Non-pigmented ciliary epithelial cell (primary cell): ENCODE measurements at places on chromosomes 1 and 21.
A peak's percentile ranks its signal among the peaks of the same experiment; 100 is the strongest.

DNA sequence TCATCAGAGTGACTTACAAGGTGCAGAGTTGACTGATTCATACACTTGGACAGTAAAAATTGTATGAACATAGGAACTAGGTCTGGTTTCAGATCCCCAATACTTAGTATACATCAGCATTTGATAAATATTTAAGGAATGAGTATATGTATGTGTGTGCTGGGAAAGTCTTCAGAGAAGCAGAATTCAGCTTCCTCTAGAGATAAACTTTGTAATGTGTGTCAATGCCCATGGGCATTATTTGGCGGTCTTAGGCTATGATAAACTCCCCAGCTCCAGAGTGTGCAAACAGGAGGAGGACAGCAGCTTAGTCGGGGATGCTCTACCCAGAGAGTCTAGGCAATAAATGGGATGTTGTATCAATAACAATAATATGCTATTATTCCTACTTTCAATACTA lies 2.9 kb upstream of the CAMK1G start:
- DNase-seq: no peak

DNA sequence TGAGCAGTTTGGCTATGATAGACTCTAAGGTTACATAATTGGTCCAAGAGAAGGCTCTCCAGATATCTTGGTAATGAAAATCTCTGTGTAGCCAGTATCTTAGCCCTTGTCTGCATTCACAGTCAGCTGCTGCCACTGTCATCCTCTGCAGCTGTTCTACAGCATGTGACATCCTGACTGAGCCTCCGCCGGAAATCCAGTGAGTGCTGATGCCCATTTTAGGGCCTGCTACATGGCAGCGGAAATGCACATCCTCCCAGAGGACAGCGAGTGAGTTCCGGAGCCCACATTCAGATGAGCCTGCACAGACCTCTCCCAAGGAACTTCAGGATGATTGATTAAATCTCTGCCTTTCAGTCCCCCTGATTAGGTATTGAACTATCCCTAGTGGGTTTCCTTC lies 237.1 kb downstream of the HHIPL2 start:
- no peak for DNase-seq

DNA sequence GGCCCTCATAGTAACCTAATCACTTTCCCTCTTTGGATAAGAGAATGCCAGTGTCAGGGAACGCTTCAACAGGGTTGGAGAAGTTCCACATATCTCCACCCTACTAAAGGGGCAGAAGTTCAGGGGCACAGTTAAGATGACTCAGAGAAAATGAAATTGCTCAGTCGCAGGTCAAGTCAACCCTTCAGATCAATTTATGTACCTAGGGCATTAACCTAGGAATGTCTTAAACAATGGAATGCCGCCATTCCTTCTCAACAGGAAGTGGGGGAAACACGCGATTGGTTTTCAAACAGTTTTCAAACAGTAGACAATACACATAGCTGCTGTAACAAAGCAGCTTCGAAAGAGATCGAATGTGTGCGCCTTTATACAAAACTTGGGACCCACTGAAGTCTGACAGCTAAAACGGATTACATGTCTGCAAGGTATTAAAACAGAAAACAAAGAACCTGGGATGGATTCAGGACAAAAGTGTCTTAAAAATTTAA lies 897 bp downstream of the SLC25A24 start:
- DNase-seq: no peak

DNA sequence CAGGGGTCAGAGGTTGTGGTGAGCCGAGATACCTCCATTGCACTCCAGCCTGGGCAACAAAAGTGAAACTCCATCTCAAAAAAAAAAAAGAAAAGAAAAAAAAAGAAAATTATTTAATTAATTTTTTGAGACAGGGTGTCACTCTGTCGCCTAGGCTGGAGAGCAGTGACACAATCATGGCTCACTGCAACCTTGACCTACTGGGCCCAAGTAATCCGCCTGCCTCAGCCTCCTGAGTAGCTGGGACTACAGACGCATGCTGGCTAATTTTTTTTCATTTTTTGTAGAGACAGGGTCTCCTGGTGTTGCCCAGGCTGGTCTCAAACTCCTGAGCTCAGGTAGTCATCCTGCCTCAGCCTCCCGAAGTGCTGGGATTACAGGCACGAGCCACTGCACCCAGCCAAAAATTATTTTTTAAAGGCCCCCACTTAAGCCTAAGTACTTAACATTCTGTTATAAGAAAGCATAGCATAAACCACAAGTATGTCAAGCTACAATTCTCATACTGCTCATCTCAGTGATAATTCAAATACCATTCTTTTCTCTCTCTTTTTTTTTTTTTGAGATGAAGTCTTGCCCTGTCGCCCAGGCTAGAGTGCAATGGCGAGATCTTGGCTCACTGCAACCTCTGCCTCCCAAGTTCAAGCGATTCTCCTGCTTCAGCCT lies 19.9 kb downstream of the NUCKS1 start:
- no peak for DNase-seq

GRCh38 chr1:3879787-3880428 lies 20.2 kb downstream of the C1orf174 start:
- no peak for DNase-seq

DNA sequence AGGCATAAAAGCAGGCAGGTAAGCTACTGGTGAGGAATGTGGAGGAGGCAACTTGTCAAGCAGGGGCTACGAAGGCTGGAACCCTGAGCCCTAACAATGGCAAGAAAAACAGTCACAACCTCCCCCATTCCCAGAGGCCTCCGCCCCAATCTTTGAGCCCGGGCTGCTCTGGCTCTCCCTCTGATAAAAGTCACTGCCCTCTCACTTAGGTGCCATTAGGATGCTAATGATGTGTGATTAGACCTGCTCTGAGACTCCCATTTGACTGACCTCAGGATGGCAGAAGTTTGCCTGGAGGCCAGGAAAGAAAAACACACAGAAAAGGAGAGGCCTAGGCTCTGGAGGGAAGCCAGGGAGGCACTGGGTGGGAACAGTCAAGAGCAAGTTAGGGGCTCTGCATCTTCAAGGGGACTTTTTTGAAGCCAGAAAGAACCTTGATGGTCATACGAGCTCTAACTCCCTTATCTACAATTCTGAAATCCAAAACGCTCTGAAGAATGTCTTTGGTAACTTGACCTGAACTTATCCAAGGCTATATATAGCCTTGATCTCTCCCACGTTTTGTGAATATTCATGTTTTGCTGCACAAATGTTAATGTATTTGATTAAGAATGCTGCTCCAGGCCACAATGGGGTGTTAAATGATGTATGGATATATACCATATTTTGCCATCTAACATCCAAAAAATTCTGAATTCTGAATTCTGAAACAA lies 98.9 kb downstream of the TRABD2B start:
- no peak for DNase-seq

GRCh38 chr1:13832536-13832935 lies 132.5 kb downstream of the PRDM2 start:
- no peak for DNase-seq

GRCh38 chr1:31957701-31958674 lies 19.8 kb upstream of the PTP4A2 start:
- no peak for DNase-seq

- no peak for DNase-seq
These were observed 55.1 kb downstream of the RPL5 start for GRCh38 chr1:92886886-92887419.

DNA sequence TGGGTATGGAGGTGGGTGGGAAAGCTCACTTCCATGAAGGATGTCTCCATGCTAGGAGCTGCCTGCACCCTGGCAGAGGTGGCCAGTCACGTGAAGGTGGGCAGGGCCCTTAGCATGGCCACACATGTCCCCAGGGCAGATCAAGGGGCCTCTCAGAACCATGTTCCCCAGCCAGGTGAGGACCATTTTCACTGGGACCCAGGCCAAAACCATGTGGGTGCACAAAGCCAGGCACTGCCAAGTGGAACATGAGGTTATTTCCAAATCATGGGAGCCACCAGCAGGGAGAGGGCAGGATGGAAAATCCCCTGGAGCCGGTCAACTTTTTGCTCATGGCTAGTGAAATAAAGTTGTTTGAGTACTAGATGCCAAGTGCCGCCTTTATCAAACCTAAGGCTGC lies 9.7 kb downstream of the ZNF692 start:
- DNase-seq: no peak

GRCh38 chr1:156082309-156083091 lies at the start of gene MEX3A:
MEX3A (minus strand) TSS chr1:156082465; CDS start chr1:156081998, 467 bp downstream.
- no peak for DNase-seq

DNA sequence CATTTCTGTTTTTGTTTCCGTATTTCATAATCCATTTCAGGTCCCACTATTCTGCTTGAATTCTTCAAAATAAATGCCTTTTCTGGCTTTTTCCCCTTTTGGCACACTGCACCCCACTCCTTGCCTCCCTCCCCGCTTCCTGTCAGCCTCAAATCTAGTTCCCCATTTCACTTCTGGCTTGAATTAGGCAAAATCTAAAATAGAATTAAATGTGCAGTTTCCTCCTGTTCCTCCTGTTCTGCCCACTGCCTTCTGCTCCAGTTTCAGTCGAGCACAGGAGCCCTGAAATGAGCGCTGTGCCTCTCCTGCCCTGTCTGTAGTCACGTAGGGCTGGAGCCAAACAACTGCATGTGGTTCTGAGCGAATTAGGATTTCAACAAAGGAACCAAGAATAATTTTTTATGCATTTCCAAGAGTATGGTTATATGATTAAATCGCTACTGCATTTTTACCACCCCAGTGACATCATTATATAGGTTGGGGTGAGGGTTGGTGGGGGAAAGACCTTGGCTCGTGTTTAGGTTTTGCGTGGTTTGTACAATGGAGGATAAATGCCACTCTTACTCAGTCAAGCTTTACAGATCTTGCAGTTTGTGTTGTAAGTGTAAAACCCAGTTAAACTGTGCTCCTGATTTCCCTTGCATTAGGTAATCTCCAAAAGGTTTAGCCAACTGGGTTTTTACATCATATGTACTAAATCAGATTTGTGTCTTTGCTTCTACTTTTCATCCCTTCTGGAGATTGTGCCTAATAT lies 114.9 kb downstream of the VPS13D start:
- no peak for DNase-seq

DNA sequence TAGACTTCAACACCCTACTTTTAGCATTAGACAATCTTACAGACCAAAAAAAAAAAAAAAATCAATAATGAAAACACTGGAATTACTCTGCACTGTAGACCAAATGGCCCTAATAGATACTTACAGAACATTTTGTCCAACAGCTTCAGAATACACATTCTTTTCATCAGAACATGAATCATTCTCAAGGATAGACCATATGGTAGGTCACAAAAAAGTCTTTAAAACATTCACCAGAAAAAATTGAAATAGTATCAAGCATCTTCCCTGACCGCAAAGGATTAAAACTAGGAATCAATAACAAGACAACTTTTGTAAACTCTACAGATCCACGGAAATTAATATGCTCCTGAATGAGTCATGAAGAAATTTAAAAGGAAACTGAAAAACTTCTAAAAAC lies 22.5 kb downstream of the ZNF670 start:
- peak; percentile 32 for DNase-seq

DNA sequence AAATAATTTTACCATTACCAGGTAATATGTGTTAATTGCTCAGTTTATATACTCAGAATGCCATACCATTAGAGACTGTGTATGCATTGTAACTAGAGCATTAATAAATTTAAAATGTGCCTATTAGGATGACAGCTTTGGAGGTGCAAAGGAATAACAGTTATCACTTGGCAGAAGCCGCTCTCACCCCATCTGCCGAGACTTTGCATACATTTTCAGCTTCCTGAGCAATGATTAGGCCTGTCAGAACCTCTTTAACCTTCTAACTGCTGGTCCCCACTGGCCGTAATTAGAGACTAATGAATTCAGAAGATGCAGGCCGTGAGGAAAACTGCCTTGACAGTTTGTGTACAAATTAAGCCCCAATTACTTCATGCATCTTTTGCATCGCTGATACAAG lies 158.0 kb upstream of the PROX1 start:
- no peak for DNase-seq

DNA sequence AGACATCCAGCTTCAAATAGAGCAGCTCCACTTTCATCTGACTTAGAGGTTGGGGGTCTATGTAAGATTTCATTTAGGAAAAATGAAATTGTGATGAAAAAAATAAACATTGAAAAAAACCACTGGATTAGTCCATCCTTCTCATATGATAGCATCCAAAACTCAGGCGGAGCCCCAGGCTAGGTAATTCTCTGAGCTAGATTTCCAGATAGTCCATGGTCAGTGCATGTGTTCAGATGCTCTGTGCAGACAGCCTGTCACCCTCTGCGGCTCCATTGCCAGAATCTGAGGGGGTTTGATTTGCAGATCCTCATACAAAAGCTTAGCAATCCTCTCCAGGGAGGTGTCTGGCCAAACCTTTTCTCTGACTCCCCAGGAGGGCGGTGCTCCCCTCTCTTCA lies 49.2 kb downstream of the C8B start:
- DNase-seq: no peak

DNA sequence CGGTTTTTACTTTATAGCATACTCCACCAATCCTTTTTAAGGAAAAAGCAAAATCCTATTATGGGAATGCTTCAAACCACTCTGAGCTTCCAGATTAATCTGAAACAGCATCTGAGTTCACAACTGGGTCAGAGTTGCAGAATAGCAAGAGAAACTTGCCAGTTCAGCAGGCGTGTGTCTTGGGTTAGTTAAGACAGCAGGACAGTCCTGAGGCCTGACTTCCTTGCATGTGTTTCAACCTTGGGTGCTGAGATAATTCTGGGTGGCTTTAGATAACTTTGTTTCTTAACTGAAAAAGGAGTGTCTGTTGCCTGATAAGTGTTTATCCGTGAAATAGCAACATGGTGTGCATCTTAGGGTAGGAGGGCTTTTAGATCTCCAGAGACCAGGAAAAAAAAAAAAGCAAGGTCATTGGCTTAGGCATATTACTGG lies 169.2 kb downstream of the DHRS3 start:
- DNase-seq: no peak

DNA sequence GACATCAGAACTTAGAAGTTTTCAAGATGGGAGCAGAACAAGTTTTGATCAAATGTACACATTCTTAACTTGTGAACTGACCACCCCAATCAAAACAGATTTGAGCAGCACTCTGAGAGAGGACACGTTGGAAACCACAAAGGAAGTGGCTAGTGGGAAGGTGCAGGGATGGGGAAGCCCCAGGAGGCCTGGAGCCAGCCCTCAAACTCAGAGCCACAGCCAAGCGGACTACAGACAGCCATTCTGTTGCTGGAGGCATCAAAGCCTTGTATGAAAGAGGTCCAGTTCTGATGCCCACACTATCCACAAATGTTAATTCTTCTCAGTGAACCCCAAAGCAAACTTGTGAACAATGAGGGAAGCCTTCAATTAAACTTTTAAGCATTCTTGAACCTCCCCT lies 143.6 kb upstream of the RAB4A start:
- peak; percentile 15 for DNase-seq

GRCh38 chr1:187577610-187578009 lies 748.9 kb downstream of the PLA2G4A start:
- DNase-seq: no peak

GRCh38 chr1:58304346-58304975 lies 242.1 kb downstream of the OMA1 start:
- no peak for DNase-seq

- DNase-seq: no peak
These were observed 3.1 kb downstream of the KIFAP3 start for GRCh38 chr1:170071378-170071777.

GRCh38 chr1:113031171-113031933 lies 41.6 kb upstream of the LRIG2 start:
- DNase-seq: no peak

GRCh38 chr1:205371871-205372660 lies 15.3 kb upstream of the KLHDC8A start:
- peak; percentile 71 for DNase-seq
